ENCODE measurements at places on chromosomes 12 and 14.

GRCh38 chr14:93081876-93082570 is 33.7 kb downstream of the ITPK1 start:
- no peak for DNase-seq

DNA sequence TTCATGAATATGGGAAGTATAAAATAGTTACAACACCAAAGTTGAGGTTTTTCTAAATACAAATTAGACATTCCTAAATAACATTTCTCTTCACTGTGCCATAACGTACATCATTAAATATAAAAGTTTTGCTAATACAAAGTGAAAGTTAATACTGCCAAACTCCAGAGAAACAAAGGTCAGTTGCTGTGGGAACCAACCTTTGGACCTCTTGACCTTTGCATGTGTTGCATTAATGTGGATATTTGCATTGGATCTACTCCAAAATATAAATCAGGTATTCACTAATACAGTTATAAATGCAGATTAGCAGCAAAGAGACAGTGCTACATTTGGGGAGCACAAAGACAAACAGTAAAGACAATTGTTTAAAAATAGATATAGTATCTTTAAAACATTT is 366.0 kb upstream of the USP15 start:
- DNase-seq = no peak

- DNase-seq = no peak
Observed at GRCh38 chr14:42872786-42873185, 1266.1 kb downstream of the LRFN5 start.

GRCh38 chr12:27838543-27839185 is 58.6 kb upstream of the MANSC4 start:
- no peak for DNase-seq

GRCh38 chr14:68633131-68633991 is 159.5 kb downstream of the ZFP36L1 start:
- DNase-seq = no peak

DNA sequence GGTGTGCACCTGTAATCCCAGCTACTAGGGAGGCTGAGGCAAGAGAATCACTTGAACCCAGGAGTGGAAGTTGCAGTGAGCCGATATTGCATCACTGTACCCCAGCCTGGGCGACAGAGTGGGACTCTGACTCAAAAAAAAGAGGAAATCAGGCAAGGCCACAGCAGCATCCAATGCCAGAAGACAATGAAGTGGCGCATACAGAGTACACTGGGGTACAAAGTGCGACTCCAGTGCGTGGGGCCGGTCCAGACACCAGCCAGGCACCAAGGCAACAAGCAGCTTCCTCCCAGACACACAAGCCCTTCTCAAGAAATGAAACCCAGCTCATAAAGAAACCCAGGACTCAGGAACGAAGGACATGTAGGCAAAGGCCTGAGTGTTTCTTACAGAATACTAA is 28.2 kb downstream of the TTC7B start:
- no peak for DNase-seq

- no peak for DNase-seq
Observed at GRCh38 chr12:122799641-122800243, 25.4 kb downstream of the CCDC62 start.

GRCh38 chr12:52873513-52873831 is 24.7 kb upstream of the KRT78 start:
- DNase-seq = no peak

- DNase-seq = no peak
Observed at GRCh38 chr12:3252450-3252891, 175.3 kb downstream of the TSPAN9 start.

DNA sequence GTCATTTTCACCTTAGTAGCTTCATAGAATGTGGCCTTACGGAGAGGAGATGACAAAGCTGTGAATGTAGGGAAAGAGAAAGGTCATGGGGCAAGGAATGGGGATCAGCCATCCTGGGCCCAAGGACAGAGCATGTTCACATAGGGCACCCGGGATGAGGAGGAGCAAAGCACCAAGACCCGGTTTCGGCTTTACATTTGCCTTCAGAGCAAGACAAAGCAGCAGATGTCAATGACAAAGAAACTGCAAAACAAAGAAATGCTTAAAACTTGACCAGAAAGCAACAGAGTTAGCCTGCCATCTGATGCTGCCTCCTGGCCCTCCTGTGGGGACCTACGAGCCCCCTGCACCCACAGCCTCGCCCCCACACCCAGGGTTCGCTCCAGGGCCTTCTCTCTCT is 249.2 kb downstream of the SLC41A2 start:
- no peak for DNase-seq

DNA sequence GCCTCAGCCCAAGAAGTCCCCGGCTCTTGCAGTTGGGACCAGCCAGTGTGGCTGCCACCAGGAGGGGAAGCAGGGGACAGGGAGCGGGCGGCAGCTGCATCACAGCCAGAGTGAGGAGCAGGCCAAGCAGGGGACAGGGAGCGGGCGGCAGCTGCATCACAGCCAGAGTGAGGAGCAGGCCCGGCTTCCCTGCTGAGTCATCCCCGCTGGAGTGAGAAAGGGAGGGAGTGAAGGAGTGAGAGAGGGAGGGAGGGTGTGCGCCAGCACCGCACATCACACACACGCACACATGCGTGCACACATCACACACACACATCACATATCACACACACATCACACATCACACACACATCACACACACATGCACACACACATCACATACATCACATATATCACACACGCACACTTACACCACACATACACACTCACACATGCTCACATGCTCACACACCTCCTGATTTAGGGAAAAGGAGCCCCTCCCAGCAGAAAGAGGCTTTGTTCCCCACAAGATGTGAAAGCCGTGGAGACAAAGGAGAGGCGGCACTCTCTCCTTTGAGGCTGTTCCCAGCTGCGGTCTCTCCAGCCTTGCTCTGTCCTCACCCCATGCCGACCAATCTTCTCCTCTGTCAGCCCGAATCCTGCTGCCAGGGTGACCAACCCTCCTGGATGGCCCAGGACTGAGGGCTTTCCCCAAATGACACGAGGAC is 16.7 kb upstream of the ZDHHC22 start:
- DNase-seq = no peak

- no peak for DNase-seq
Observed at GRCh38 chr14:97350894-97351731, 553.9 kb downstream of the VRK1 start.

DNA sequence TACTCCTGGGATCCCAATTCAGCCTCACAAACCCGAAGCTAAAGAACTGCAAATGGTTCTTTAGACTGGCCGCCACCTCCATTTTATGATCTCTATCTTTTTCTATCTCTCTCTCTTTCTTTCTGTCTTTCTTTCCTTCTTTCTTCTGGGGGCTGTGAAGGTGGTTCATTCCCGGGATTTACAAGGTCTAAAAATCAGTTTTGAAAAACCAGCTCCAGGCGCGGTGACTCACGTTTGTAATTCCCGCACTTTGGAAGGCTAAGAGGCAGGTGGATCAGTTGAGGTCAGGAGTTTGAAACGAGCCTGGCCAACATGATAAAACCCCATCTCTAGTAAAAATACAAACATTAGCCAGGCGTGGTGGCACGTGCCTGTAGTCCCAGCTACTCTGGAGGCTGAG is 67.2 kb upstream of the VASH1 start:
- DNase-seq = no peak

DNA sequence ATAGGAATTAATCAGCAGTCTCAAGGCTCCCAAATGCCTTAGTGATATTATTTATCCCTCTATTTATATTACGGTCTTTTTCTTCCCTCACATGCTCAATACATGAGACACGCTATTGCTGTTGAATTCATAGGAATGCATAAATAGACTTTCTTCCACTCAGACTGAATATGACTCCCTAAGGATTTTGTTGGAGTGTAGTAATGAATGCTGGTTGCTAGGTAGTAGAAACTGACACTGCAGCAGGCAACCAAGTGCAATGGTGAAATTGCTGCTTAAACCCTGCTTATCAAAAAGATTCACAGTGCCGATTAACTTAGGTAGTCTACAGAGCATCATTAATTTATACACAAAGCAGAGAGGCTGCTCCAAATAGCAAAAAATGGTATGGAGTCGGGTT is 168.2 kb downstream of the KCNC2 start:
- DNase-seq = no peak

DNA sequence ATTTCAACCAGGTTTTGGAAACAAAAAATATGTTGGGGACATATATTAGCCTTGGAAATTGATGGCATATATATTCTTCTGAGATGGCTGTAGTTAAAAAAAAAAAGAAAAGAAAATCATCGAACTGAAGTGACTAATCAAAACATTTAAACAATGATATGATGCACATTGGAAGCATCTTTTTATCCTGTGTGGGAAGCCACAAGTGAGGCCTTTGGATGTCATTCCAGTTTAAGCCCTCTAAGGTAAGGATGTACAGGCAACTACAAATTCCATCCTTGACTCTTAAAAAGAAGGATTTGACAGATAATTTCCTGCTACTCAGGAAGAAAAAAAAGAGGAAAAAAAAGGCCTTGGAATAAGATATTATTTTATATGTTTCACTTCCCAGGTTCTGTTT is 9.6 kb upstream of the PTPRB start:
- DNase-seq = no peak

DNA sequence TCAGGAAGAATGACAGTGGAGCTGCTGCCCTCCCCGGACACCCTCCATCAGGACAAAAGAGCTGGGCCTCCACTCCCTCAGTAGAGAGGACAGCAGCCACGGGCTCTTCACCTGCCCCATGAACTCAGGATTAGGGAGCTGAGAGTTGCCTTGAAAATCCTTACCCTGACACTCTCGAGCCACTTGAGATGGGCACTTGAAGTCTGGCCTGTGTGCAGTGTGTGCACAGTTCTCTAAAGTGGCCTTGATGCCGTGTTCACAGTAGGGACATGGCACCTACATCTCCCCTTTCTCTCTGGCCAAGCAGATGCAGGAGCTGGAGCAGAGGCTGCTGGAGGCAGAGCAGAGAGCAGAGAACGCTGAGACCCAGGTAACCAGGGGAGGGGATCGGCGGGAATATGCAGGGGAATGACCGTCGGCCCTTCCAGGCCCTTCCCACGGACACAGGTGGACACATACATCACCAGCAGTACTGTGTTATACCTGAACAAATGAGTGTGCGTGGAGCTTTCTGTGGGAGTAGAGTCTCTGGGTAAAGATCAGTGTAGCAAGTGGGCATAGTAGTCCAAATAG is 22.5 kb downstream of the PLEKHH1 start:
- DNase-seq = no peak

GRCh38 chr12:67506739-67507138 is 141.8 kb upstream of the DYRK2 start:
- DNase-seq = no peak

DNA sequence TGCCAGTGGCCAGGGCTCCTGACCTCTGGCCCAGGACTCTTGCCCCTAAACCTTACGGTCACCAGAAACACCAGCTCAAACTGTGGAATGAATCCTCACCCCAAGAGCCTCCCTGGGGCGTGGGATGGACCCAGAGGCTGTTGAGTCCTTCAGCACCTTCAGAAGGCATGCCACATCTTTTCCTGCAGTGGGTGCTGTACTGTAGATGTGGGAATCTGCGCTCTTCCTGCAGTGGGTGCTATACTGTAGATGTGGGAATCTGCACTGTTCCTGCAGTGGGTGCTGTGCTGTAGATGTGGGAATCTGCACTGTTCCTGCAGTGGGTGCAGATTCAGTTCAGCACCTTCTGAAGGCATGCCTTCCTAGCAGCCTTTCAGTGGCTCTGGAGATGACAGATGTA is 1.2 kb downstream of the KRT82 start:
- no peak for DNase-seq

GRCh38 chr12:101608301-101609133 is 13.7 kb downstream of the MYBPC1 start:
- DNase-seq = no peak

GRCh38 chr12:53076461-53076860 is 2.7 kb downstream of the SPRYD3 start:
- no peak for DNase-seq

DNA sequence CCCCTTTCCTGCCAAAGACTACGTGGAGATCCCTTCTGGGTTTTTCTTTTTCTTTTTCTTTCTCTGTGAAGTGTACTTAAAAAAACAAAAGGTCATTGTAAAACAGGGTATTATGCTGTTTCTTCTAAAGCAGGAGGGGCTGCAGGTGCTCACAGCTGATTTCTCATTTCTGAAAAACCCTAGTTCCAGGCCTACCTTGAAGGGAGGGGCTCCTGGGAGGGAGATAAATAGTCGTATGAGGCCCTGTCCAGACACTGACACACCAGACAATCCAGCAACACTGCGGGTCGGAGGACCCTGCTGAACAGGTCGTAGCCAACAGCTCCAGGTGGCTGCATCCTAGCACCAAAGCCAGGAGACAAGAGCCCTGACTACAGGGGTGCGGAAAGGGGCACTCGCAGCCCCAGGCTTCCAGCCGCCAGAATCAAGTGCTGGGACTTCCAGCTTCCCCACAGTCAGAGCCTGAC is 41.1 kb downstream of the PSMA6 start:
- no peak for DNase-seq

- DNase-seq = no peak
Observed at GRCh38 chr12:65892841-65893251, 68.6 kb downstream of the HMGA2 start.

DNA sequence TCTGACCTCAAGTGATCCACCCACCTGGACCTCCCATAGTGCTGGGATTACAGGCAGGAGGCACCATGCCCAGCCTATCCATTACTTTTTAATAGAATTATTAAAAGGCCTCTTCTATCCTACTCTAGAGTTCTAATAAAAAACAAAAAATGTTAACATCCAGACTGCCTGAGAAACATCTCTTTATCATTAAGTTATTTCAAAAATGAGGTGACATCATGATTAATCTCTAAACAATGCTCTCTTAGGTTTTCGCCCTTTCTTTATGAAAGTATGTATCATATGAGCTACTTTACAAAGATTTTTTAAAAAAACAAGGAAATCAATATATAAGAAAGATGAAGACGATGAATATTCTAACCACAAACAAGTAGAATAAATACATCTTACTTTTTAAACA is 52.6 kb downstream of the FGD6 start:
- no peak for DNase-seq

GRCh38 chr12:56900583-56900982 is 33.6 kb downstream of the SDR9C7 start:
- no peak for DNase-seq

- no peak for DNase-seq
Observed at GRCh38 chr12:112573141-112573540, 154.4 kb downstream of the PTPN11 start.

DNA sequence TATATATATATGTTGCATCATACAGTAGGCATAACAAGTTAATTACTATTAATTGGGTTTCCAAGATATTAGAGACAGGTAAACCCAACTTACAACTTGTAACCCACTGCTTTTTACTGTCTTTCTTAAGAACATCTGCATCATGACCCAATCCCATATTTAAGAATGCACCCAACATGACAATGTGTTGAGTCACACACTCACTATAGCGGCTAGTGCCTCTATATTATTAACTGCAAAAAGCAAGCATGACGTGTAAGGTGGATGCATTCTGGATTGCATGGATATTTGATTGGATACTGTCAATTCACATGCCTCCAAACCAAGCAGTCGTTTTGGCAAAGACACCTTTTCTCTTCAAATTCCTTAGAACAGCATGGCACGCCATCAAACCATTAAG is 68.2 kb downstream of the KSR2 start:
- DNase-seq = no peak
